Thoracic aorta (tissue), 2 donors: ENCODE measurements at places on chromosomes 11 and 22. TPM values are rescaled to one million over a fixed set of nuclear protein-coding genes. Genes with fewer than 3 reads are reported as not detected.

DNA sequence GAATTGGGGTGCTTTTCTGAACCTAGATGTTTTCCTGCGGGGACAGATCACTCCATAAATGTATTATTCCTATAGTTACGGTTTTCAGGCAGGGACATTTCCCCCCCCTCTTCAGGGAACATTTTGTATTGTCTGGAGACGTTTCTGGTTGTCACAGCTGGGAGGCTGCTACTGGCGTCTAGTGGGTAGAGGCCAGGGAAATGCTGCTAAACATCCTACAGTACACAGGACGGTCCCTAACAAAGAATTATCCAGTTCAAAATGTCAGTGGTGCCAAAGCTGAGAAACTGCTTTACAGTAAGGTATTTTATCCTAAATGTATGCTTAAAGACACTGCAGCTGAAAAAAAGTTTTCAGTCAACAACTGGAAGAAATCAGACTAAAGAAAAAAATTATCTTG, 19.4 kb downstream of the PIWIL4 start:
- no peak overlapping the region for H3K27ac ChIP-seq
- H3K4me1 ChIP-seq, result no peaks in the 10 kb centered on the region
- H3K27me3 ChIP-seq, result no peaks in the 10 kb centered on the region
- H3K4me3 ChIP-seq, result no peak overlapping the region
- DNase-seq, result no peak

DNA sequence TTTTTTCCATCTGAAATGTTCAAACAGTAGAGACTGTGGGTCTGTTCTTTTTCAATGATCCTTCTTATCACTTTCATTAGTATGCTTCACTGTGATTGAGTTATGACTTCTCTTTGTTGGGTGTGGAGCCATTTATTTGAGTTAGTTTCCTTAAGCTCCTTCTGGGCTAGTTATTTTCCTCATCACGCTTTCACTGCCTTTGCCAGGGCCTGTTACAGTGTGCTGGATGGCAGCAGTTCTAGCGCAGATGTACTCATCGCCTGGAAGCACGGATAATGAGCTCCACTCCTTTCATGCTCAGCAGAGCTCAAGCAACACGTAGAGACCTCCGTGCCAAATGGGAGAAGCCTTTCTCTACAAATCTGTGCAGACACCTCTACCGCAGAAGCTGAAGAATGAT, 7.0 kb upstream of the ARHGAP42 start:
- H3K4me1 ChIP-seq, result peaks cover 5% of the 10 kb centered on the region
- no peak for DNase-seq
- no peaks in the 10 kb centered on the region for H3K27me3 ChIP-seq
- H3K4me3 ChIP-seq, result no peak overlapping the region
- H3K27ac ChIP-seq, result no peak overlapping the region
- H3K36me3 ChIP-seq, result no peaks in the 10 kb centered on the region

SCGB1D1 gene
- total RNA-seq, result not detected

GRCh38 chr11:61357233-61357893, 4.3 kb downstream of the CYB561A3 start:
- no peak for DNase-seq
- H3K36me3 ChIP-seq, result peaks cover 3% of the 10 kb centered on the region
- no peak overlapping the region for H3K4me3 ChIP-seq
- no peak overlapping the region for H3K27ac ChIP-seq
- H3K27me3 ChIP-seq, result no peaks in the 10 kb centered on the region

F2 gene
- not detected for total RNA-seq

DNA sequence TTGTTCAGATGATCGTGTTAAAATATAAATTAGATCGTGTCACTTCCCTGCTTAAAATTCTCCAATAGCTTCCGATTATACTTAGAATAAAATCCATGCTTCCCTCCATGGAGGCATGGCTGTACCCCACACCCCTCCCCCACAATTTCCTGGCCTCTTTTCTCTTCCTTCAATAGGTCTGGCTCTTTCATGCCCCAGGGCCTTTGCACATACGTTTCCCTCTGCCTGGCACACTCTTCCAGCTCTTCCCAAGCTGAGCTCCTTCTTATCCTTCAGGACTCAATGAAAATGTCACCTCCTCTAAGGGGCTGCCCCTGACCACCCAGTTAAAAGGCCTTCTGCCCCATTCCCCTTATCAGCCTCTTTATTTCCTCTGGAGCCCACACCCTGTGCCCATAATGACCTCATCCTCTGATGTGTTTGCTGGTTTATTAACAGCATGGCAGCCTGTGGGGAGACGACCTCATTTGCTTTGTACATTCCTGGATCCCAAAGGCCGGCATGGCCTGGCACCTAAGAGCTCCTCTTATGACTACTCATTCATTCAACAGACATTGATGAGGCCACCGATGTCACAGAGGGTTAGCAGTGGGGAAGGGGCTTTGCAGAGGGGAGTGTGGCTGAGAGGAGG, 9.0 kb upstream of the FLRT1 start:
- no peak for DNase-seq
- no peak overlapping the region for H3K4me3 ChIP-seq
- no peaks in the 10 kb centered on the region for H3K27me3 ChIP-seq
- peaks cover 5% of the 10 kb centered on the region for H3K4me1 ChIP-seq
- H3K36me3 ChIP-seq, result no peaks in the 10 kb centered on the region

- no peaks in the 10 kb centered on the region for H3K27me3 ChIP-seq
- no peak for DNase-seq
- H3K4me3 ChIP-seq, result no peak overlapping the region
- no peaks in the 10 kb centered on the region for H3K36me3 ChIP-seq
- H3K4me1 ChIP-seq, result no peaks in the 10 kb centered on the region
- H3K27ac ChIP-seq, result no peak overlapping the region
These were observed 32.8 kb downstream of the MACROD1 start for GRCh38 chr11:64132982-64133705.

GRCh38 chr11:83659466-83659865, 373.3 kb upstream of the CCDC90B start:
- H3K27me3 ChIP-seq, result no peaks in the 10 kb centered on the region
- H3K36me3 ChIP-seq, result no peaks in the 10 kb centered on the region
- H3K4me1 ChIP-seq, result no peaks in the 10 kb centered on the region
- no peak overlapping the region for H3K27ac ChIP-seq

DNA sequence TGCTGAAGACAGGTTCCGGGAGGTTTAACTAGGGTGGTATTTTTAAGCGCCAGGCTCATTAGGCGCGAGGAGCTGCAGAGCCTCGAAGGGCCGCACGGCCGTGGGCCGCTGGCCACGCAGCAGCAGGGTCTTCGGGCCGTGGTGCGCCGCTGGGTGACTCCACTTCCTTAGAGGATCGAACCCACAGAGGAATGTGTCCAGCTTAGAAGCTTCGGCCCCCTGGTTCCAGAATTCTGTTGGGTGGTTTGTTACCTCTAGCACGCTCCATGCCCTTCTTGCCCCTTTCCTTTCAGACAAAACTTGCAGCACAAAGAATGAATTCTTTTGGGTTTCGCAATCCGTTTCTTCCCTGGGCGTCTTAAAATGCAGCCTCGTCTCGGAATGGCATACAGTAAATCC, 773 bp upstream of the PATL1 start:
- DNase-seq, result no peak
- H3K36me3 ChIP-seq, result peaks cover 17% of the 10 kb centered on the region
- peak overlapping the region; percentile 97 for H3K27ac ChIP-seq
- H3K4me1 ChIP-seq, result peaks cover 13% of the 10 kb centered on the region
